NCI-H524 (cell line): ENCODE measurements at places on chromosomes 16 and 17.

DNA sequence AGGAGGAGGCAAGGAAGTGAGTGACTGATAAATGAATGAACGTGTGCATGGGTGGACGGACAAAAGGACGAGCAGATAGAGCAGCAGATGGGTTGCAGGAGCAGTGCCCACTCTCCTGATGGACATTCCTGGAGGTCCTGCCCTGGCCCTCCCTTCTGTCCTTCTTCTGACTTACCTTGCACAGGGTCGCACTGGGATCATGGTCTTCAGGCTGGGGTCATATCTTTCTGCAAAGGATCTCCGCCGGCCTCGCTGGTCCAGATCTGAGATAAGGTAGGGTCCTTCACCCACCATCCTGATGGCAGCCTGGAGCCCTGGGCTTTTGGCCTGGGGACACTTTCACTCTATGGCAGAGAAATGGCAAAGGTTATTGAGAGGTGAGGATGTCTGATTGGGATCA is 9.7 kb downstream of the ABCC12 start:
- DNase-seq: no peak

- DNase-seq: no peak
Measured at GRCh38 chr17:10798910-10799309, 5.0 kb downstream of the TMEM238L start.

DNA sequence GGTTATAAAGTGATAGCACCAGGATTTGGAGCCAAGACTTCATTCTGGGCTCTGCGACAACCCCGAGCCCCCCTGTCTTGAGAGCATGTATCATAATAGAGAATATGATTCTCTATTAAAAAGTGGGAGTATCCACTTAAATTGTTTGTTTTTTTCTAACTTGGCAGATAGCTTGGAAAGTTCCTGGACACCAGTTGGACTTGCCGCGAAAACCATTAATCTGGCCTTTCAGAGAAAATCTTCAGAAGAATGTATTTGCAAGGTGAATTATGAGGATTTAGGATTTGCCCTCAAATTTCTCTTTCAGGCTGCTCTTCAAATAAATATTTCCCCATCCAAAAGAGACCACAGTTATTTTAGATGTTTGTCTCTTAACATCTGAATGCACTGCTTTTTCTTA is 53.5 kb downstream of the MARCHF10 start:
- no peak for DNase-seq

DNA sequence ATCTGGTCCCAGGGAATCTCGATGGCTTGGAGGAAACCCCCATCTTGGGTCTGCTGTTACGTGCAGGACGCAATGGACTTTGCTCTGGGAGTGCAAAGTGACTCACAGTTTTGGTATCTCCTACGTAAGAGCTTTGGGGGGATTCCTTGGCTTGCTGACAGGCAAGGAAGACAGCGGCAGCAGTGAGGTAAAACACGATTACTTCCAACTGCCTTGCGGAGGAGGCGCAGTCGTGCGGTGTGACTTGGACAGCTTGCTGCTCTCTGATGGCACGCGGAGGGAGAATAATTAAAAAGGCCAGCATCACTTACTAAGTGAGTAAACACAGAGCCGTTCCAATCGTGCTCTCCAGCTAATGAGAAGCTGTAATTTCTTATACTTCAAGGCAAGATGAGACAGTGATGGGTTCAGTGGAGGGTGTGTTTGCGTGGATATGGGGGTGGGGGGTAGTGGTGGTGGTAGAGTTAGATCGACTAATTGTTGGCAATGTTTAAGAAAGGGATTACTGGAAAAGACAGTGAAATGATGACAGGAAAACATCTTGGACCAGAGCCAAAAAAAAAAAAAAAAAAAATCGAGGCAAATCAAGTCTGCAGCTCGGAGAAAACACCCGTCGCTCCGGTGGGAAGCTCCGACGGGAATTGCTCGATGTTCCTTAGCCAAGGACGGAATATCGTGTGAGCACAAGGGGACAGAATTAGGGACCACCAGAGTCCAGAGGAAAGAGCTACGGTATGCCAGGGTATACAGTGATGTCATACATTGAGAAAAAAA is 184.8 kb upstream of the ZFHX3 start:
- peak; percentile 57 for DNase-seq

DNA sequence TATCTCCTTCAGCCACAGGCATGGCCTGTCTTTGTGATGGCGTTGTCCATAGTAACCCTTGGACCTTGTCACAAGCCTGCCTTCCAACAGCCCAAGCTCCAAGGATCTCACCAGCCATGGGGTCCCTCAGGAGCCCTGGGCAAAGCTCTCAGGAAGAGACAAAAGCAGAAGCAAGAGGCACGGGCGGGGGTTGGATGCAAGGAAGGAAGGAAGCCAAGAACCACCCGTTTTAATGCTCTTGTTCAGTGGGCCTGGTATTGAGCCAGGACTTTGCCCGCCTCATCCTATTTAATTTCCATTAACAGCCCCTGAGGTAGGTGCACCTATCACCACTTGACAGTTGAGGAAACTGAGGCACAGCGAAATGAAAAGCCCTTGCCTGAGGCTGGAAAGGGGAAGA is 32.3 kb upstream of the GOSR2 start:
- DNase-seq: no peak

DNA sequence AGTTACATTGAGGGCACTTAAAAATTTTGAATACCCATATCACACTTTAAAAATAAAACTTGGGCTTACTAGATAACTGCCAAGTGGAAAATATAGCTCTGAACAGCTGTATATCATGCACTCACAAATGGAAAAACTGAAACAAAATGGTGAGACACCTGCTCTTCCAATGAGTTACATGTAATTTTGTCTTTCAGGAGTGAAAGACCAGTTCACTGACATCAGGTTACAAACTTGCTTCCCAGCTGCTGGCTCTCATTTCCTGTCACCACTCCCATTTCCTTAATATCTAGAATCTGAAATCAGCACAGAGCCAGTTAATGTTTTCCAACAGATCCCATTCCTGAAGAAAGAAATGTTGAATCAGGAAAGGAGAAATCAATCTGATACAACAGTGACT is 10.8 kb downstream of the CSNK2A2 start:
- no peak for DNase-seq

DNA sequence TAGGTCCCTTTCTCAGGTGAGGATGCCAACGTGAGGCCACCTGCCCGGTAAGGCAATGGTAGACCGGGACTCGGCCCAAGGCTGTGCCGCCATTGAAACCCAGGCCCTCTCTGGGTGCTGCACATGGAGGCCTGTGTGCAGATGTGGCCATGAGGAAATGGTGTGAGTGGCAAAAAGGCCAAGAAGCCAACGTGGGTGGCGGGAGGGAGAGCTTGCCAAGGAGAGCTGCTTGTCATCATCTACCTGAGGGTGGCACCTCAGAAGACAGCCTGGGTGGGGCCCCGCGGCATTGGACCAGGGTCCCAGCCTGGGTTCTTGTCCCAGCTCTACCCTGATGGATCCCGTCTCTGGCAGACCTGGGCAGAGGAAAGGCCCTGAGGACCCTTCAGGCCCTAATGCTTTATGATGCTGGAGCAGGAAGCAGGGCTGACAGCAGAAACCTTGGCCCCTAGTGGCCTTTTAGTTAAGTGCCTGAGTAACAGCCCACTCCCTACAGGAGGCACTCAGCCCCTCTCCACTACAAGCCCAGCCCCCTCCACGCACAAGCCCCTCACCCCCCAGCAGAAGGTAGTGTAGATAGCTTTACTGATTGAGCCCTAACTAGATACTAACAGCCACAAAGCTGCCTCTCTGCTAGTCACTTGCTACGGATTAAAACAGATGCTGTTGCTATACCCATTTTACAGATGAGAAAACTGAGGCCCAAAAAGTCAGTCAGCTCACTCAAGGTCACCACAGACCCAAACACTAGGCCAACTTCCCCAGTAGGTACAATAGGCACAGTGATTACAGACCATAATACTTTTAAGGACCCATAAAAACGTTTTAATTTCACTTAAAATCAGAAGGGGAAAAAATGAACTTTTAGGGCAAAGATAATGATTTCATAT is 26.2 kb upstream of the KIFC3 start:
- DNase-seq: no peak

GRCh38 chr16:87960852-87961251 is 9.6 kb downstream of the BANP start:
- no peak for DNase-seq

DNA sequence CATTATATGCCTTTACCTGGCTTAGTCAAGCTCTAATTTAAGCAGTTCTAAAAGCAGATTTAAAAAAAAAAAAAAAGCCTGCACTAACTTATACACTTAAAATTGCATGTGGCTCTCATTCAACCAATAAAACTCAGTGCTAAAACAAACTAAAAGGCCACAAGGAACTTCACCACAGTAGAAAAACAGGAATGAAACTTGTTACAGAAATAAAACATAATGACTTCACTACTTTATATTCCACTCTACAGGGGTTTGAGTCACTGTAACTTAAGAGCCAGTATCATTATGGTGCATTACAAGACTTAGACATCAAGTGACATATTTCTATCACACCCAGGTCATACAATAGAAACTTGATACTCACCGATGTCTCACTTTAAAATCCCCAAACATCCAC is 11.1 kb downstream of the CA10 start:
- DNase-seq: peak; percentile 30

- no peak for DNase-seq
Measured at GRCh38 chr17:47262586-47262985, 9.0 kb downstream of the ITGB3 start.

GRCh38 chr17:601926-602303 is 112.7 kb downstream of the VPS53 start:
- peak; percentile 29 for DNase-seq

DNA sequence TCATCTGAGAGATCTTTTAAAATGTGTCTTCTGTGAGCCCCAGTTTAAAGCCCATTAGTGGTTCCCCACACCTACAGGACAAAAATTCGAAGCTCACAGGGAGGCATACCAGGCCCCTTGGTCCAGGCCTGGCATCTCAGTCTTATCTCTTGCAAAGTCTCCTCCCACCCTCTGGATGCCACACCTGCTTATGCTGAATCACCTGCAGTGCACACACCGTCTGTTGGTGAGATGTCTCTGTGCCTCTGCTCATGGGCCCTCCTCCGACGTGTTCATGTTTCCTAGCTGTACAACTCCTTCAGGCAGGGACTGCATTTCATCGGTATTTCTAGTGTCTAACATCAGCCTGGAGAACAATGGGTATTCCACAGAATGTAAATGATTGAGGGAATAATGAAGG is 41.6 kb downstream of the RNF157 start:
- DNase-seq: no peak

DNA sequence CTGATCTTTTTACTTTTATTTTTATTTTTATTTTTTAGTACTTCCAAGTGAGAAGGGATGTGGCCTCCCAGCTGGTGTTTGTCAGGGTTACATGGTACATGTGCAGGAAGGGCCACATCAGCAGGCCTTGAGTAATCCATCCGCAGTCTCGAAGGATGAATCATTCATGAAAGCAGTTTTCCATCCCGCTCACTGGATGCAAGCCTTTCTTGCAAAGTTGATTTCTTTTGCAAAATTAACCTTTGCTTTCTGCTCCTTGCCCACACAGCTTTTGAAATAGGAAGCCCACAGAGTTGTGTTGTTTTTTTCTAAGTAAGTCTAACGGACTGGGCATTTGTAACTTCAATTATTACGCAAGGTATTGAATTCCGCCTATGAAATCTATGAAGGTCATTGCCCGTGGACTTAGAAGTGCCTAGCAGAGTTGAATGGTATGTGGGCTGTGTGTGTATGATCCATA is 157.4 kb downstream of the PRKCA start:
- no peak for DNase-seq

GRCh38 chr17:6452471-6453266 is 8.4 kb downstream of the PIMREG start:
- DNase-seq: no peak

DNA sequence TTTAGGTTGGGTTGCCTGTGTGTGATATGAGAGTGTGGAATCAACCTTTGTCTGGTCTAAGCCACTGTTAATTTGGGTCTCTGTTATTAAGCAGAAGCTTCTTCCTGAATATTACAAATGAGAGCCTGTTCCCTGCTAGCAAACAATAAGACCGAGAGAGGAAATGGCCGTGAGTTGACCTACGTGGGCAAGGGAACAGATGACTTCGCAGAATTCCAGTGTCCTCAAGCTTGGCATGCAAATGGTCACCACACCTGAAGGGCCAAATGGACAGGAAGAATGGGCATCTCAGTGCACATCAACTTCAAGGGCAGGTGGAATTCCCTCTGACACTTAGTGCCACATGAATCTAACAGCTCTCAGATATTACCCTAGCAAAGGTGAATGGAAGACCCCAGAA is 250.8 kb upstream of the FOXF1 start:
- no peak for DNase-seq

DNA sequence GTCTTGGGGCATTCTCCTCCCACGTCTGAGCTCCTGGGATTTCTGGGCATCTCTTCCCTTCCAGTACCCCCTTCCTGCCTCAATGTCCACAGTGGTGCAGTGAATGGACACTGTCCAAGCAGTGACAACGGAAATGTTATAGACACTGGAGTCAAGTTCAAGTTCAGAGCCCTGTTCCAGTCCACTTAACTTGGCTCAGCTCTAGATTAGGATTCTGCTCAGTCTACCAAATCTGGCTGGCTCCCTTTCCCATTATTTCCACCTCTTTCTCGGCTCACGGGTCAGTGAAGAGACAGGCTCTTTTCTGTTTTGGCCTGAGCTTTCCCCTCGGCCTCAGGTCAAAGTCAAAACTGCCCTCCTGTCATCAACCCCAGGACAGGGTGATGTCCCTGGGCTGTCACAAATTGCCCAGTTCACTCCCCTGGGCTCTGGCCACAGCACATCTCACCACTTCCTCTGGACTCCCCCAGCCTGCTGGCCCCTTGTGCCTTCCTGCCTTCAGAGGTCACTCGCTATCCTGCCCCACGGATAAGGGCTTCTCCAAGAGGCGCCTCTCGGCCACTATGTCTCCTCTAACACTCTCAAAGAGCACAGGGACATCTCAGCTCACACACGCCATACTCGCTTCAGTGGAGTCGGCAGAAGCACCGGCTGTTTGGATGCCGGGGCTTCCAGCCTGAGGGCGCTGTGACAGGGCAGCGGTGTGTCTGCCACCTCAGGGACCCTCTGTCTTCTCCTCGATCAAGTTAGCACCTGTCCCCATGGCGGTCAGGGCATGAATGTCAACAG is 17.7 kb upstream of the MRPL38 start:
- no peak for DNase-seq

- peak; percentile 36 for DNase-seq
Measured at GRCh38 chr17:15409721-15410250, 57.6 kb downstream of the CDRT4 start.

DNA sequence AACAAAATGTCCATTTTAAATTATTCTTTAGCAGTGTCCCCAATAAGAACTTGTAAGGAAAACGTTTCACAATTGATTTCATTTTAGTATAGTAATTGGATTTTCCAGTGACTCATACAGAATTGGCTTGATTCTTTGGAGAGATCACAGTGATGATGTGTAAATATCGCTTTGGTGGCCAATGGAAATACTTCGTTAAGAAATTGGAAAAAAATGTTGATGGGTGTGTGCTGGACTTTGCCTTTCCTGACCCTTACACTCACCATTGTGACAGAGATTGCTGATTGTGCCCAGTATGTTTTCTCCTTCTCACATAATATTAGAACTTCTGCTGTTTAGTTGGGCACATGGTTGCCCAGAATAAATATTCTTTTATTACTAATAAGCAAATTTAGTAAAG is 7.4 kb upstream of the EFCAB13 start:
- DNase-seq: no peak

GRCh38 chr17:49588726-49589576 is 13.3 kb downstream of the NXPH3 start:
- DNase-seq: no peak

GRCh38 chr16:12317856-12318537 is 341.5 kb downstream of the SNX29 start:
- DNase-seq: no peak

GRCh38 chr17:15154618-15155017 is 110.5 kb downstream of the PMP22 start:
- DNase-seq: no peak
